ENCODE measurements at places on chromosomes 4 and X. TPM values are rescaled to one million over a fixed set of nuclear protein-coding genes. Genes with fewer than 3 reads are reported as not detected.

DNA sequence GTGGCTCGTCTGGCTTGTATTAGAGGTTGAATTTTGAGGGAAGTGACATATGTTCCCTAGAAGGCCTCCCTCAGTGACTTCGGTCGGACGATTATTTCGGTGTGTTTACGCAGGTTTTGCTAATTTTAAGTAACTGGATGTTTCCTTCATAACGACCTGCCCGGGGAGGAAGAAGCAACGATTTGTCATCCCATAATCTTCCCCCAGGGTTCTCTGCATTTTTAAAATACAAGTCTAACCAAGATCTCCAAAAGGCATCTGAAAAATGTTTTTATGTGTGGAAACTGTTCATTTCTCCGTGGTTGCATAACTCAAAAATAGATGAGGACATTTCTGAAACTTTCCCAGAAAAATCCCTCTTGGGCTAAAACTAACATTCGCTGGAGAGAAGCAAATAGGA lies 195.4 kb downstream of the SHOX start:
- no peak for DNase-seq

- DNase-seq: no peak
These were observed 6.1 kb downstream of the AWAT2 start for GRCh38 chrX:70043685-70044084.

- no peak for DNase-seq
These were observed 241.2 kb upstream of the CTSO start for GRCh38 chr4:156194896-156195295.

IQCM gene
- not detected for polyA plus RNA-seq

ADH7 gene
- not detected for polyA plus RNA-seq

DNA sequence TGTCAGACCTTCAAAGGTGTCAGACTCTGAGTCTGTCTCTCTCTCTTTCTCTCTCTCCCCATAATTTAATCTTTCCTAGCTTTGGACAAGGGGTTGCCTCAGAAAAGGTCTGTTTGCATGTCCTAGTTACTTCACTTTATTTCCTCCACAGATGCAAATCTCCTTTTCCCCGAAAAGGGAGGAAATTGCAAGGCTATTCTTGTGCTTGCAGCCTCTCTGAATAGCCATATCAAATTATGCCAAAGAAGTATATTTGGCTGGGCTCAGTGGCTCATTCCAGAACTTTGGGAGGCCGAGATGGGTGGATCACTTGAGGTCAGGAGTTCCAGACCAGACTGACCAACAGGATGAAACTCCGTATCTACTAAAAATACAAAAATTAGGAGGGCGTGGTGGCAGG lies 145.6 kb upstream of the GATB start:
- DNase-seq: no peak

DNA sequence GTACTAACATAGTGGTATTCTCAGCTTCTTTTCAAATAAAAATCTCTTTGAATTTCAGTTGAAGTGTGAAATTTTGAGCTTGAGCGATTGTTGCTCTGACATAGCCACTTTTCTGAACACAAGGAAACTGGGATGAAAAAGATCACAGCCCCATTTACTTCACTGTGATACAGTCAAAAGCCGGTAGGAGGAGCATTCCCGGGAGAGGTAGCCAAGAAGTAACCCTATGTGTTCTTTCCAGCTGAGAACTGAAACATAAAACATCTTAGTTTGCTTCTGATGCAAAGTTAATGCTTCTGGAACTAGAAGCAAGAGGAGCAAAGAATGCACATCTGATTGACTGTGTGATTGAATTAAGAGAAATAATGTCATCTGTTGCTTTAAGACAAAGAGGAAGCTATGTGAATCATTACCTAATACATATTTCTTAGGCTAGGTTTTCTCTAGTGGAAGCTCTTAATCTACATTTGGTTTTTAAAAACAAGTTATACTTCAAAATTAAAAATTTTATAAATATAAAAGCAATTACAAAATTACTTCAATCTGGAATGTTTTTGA lies 88.3 kb upstream of the UNC5C start:
- peak; percentile 46 for DNase-seq

DNA sequence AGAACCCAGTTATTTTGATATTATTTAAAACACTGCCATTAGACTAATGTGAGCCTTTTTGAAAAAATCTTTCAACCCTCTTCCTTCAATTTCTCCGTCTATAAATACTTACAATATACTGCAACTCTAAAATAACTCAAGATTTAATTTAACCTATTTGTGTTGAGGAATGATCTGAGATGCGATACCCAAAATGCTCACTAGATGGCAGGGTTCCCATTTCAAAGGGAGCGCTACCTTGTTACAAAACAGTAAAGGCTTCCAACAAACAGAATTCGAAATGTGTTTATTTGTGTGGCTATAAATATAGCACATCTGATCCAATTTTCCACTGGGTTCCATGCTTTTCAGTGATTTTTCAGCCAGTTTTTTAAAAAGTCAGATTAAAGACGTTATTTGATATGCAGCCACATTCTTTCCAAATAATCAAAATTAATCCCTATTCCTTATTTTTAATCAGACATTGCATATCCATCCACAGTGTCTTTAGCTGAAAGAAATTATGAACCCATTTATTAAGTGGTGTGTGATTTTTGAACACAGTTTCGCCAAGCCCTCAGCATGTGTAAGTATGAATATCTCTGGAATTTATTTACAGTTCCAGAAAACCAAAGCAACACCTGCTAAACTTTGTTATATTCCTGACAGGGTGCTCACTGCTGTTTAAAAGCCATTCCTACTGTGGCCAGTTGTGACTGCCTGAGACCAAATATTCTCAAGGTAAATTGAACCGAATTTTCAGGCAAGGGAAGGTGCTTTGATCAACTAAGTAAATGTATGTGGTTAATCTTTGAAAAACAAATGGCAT lies 668.0 kb upstream of the LCORL start:
- DNase-seq: peak; percentile 77

MCTS1 gene
- 36.1 TPM for polyA plus RNA-seq

GRCh38 chr4:6466756-6467381 lies 5.5 kb downstream of the PPP2R2C start:
- DNase-seq: no peak

DNA sequence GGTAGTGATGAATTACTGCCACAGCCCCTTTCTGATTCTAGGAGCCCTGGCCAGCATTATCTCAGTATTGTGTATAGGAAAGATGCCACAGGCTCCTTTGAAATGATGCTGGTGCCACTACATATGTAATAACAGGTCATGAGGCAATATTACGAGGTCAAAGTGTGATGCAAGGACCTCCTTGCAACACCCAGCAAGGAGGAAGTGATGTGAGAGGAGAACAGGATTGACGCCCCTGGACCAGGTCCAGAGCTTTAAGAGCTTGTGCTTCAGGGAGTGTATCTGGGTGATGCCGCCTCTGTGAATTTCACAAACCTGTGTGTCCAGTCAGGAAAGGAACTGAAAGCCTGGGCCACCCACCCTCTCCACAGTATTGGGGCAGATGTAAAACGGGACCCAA lies 261.8 kb downstream of the MID1IP1 start:
- no peak for DNase-seq

TNMD gene
- not detected for polyA plus RNA-seq

DNA sequence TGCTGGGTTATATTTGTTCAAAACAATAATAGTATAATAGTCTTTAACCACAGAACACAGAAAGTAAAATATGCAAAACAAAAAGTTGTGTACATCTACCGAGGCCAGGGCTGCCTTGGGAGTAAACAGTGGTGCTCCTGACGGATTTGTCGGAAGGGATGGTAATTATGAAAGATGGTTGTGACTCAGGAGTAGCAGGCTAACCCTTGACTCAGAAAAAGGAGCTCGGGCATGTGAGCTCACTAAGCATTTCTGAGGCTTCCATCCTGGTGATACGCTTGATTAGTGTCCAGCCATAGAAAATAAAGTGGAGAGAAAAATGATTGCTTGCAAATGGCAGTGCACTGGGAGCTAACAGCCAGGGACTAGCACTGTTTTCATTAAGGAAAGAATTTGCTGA lies 53.2 kb upstream of the SPANXB1 start:
- DNase-seq: no peak

- DNase-seq: no peak
These were observed 28.9 kb upstream of the FRMPD3 start for GRCh38 chrX:107420571-107420970.

DNA sequence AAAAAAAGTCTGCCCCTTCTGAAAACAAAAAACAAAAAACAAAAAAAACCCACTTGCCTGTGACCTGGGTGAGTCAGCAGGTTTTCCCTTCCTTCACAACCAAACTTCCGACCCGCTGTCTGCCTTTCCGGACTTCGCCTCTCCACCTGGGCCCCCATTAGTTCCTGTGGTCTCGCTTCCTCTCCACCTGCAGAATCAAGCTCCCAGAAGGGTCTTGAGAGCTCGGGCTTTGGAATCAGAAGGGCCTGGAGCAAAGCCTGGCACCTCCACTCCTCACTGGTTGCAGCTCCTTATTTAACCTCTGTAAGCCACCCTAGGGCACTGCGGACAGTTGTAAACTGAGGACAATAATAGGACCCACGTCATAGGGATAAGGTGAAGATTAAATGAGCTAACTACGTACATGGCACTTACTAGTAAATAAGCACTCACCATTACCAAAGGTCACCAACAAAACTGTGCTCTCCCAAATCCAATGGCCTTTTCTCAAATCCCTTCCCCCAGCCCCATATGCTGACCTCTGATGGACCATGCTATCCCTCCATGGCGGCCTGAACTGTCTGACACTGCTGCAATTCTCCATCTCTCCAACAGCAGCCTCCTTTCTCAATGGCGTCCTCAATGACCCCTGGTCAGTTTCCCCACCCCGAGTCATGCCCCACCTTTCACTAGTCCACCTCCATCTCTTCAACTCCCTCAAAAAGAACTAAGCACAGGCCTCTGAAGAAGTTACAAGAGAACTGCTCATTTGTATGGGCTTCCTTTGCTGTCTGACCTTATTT lies 64.2 kb downstream of the IRF2 start:
- no peak for DNase-seq

- no peak for DNase-seq
These were observed 66.7 kb downstream of the COQ2 start for GRCh38 chr4:83217721-83218522.

DNA sequence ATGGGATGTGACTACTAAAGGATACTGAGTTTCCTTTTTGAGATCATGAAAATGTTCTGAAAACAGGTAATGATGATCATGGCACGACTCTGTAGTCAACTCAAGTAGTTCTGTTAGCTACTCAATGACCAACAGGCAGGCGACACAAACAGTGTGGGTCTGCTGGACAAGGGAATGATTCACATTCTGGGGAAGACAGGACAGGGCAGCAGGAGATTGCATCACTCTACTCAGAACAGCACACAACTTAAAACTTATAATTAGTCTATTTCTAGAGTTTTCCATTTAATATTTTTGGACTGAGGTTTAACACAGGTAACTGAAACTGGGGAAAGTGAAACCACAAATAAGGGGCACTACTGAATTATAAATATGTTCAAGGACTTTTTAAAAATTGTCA lies 365.2 kb downstream of the PRDM5 start:
- DNase-seq: no peak

UNC5C gene
- 0.32 TPM for polyA plus RNA-seq

GNPDA2 gene
- polyA plus RNA-seq: 6.1 TPM

DNA sequence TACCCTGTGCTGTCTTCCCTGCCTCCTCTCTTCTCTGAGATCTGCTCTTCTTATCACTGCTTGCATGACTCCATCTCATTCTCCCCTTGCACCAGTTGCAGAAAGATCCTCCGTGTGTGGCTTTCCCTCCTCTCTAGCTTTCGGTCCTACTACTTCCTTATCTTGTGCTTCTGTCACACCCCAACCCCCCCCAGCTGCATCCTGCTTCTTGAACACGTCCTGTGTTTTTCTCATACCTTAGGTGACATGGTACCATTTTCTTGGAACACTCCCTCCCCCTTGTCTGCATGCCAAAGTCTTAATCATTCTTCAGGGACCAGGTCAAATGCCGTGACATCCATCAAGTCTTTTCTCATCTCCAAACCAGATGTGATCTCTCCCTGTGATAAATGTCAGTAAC lies 46.4 kb downstream of the FHL1 start:
- DNase-seq: no peak

GRCh38 chrX:21838937-21839333 lies 482 bp upstream of the MBTPS2 start:
- DNase-seq: no peak

GRCh38 chr4:121353213-121353612 lies 27.6 kb downstream of the QRFPR start:
- no peak for DNase-seq

FAM149A gene
- 0.08 TPM for polyA plus RNA-seq

DNA sequence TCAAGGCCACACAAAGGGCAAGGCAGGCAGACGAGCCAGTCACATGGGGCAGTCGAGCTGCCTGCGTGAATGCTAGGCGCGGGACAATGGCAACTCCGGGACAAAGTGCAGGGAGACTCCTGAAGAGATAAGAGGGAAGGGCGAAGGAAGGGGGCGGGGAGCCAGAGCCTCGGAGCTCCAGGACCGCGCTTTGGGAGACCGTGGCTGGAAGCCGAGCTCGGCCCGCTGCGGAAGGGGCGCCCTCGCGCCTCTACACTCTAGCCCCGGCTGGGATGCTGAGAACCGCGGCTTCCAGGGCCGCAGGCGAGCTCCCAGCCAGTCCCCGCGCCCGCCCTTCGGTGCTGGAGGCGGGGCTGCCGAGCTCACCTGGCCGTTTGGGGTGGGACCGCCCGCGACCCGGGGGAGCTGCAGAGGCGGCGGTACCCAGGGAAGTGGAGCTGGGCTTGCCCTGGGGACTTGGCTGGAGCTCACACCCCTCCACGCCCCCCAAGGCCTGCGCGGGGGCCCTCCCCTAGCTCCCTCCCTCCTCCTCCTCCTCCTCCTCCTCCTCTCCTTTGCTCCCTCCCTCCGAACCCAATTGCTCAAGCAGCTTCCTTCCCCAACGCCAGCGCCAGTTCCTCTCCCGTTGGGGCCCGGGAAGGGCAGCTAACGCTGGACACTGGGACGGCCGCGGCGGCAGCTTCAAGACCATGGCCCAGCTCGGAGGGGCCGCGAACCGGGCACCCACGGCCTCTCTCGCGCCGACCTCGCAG lies at the start of gene SOWAHD:
Gene SOWAHD, plus strand, starts transcription at position 610 of the 752 bp plus-strand sequence. Its CDS starts 80 bp downstream, at position 690.
- DNase-seq: no peak

USP17L26 gene
- not detected for polyA plus RNA-seq

- DNase-seq: peak; percentile 46
These were observed 536 bp downstream of the SH3BGRL start for GRCh38 chrX:81202456-81202819.

RAB9B gene
- polyA plus RNA-seq: 0.18 TPM

GRCh38 chr4:66750273-66750672 lies 795.0 kb downstream of the CENPC start:
- DNase-seq: no peak

- peak; percentile 65 for DNase-seq
These were observed 162.8 kb downstream of the FBXO8 start for GRCh38 chr4:174120446-174121295.

DNA sequence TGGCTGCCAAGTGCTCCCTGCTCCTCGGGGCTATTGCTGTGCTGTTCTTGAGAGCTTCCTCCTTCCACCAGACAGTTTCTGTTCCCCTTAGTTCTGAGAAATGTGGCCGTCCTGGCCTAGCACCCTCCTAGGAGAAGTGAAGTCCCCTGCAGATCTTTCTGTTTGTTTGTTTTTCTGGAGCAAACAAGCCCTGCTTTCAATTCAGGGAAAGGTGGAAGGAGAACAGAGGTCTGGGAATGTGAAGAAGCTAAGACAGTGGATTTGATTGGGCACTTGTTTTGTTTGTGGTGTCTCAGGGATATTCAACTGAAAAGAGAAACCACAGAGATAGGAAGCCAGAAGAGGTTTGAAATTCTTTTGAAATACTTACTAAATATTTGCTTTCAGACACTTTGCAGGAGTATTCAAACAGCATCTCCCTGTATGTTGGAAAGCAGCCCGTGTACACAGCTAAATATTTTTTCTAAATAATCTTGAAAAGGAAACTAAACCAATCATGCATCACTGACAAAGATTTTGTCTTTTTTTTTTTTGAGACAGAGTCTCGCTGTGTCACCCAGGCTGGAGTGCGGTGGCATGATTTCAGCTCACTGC lies 36.5 kb upstream of the PPM1K start:
- DNase-seq: peak; percentile 4
